ENCODE measurements at places on chromosomes 2 and 18.

GRCh38 chr2:203690441-203691047 is 15.9 kb upstream of the CD28 start:
- peak; percentile 65 for DNase-seq

DNA sequence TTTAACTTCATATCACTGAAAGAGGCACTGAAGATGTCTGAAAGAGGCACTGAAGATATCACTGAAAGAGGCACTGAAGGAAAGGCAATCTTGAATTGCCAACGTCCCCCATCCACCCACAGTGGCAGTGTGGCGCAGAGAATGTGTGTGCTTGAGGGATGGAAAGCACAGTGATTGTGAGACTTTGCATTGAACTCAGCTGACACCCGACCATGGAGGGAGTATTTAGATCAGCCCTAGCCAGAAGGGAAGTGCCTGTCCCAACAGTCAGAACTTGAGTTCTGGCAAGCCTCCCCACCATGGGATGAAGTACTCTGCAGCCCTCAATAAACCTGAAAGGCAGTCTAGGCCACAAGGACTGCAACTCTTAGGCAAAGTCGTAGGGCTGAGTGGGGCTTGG is 33.8 kb downstream of the MAP4K3 start:
- no peak for DNase-seq

GRCh38 chr18:79403723-79404566 is 8.2 kb downstream of the NFATC1 start:
- peak; percentile 17 for DNase-seq

DNA sequence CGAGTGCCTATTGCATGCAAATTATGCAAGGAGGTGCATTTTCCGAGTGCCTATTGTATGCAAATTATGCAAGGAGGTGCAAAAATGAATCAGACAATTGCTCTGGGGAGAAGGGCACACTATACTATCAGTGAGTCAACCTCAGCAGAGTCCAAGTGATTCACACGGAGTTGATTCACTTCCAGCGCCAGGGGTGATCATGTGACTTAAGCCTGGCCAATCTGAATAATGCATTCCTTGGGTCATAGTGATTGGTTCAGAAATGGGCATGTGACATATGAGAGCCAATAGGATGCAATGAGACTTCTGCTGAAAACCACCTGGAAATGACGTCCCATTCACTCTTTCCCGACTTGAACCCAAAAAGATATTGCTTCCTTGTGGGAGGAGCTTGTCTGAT is 152.2 kb downstream of the DAW1 start:
- DNase-seq, result no peak

DNA sequence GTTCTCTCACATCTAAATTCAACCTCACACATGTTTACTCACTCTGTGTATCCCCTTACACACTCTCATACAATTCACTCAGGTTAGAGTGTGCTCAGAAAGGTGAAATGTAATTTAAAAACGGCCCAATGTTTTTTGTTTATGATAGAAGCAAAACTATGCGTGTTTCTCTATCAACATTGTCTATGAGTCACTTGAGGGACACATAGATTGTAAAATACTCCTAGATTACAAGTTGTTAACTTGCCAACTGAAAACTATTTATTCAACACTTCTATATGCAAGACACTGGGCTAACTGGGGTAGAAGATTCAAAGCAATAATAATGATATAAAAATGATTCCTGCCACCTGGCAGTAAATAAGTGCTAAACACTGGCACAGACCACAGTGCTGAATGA is 24.6 kb downstream of the CCDC195 start:
- DNase-seq, result no peak

DNA sequence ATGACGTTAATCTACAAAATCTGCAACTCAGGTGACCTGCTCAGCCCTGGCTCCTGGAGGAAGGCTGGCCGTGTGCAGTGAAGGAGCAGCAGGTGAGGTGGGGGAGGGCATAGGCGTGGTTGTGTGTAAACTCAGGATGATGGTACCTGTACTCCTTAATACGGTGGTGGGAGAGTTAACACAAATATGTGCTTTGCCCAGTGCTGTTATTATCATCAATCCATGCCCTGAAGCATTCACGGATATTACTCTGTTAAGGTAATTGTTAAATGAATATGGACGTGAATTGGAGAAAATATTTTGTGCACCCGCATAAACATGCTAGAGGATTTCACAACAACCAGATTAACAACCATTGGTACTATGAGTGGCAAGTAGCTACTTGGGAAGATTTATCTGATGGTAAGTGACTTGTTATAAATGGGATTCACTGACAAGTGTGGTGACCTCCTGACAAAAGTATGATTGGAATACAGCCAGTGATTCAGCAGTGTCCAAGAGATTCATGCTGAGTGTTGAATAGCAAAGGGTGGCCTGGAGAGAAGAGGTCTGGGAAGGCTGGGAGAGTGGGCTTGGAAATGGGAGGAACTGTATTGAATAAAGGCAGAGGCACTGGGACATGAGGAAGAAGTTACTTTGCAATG is 194.1 kb downstream of the TPGS2 start:
- no peak for DNase-seq

DNA sequence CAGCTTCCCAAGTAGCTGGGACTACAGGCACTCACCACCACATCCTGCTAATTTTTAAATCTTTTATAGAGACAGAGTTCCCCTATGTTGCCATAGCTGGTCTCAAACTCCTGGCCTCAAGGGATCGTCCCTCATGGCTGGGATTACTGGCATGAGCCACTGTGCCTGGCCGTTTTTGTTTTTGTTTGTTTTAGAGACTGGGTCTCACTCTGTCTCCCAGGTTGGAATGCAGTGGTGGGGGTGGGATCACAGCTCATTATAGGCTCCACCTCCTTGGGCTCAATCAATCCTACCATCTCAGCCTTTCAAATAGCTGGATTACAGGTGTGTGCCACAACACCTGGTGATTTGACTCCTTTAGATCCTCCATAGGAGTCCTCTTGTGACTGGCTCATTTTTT is 19.5 kb upstream of the ZDBF2 start:
- no peak for DNase-seq

DNA sequence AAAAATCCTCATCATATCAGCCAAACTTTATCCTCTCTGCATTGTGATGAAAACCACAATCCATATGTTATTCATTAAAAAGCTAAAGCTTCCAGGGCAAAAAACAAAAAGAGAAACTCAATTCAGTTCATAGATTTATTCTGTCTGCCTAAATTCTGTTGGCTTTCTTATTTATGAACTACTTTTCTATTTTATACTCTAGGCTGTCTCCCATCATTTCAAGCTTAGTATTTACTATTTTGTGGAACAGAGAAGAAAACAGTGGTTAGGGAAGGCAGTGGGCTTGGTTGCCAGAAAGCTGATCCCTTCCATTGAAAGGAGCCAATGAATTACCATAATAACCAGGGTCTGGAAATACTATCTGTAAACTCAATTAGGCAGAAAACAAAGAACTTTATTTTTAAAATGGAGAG is 71.8 kb downstream of the RAPH1 start:
- DNase-seq, result peak; percentile 59

GRCh38 chr2:130185436-130185835 is 3.4 kb downstream of the MZT2B start:
- DNase-seq, result no peak

GRCh38 chr2:10343658-10344057 is 41.0 kb downstream of the HPCAL1 start:
- no peak for DNase-seq

DNA sequence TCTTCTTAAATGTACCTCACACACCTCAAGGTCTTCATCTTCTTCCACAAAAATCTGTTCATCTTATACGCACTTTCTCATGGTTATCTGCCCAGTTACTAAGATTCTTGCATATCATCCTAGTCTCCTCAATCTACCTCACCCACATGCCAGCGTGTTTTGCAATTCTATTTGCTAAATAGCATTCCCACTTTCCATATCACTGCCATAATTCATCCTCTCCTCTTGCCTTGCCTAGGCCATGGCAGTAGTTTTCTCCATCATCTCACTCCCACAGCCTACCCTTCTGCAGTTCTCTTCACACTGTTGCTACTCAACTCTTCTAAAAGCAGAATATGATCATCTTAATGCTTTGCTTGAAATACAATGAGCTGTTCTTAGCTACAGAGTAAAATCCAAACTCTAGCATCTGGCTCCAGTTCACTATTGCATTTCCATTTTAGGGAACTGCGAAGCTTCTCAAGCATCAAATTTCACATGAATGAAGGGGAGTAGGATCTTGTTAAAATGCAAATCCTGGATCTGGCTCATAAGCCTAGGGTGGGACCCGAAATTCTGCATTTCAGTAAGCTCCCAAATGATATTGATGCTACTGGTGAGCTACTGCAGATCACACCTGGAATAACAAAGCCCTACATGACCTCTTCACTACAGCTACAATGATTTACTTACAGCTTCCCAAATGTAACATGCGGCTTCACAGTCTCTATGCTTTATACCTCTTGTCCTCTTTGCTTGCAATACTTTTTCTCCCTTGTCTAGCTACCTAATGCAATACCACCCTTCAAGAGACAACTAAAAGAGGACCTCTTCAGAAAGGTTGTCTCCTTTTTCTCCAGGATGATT is 293.9 kb downstream of the SATB2 start:
- DNase-seq, result no peak
